ENCODE measurements at places on chromosomes 2 and 18.

DNA sequence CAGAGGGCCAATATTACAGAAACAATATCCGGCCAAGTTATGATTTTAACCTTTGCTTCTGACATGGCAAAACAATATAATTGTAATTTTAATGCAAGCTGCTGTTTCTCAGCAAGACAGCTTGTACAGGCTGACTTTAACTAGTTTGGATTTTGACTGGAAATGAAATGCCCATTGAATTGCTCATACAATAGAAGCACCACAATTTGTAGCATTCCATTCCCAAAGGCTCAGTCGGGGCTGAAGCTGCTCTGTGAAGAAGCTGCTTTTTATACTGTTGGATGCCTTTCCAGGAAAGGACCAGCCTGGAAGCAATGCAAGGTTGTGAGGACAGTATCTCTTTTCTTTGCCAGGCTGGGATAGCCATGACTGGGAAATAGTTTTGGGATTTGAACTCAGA is 677.0 kb upstream of the FANCL start:
- ATAC-seq, result no peak

GRCh38 chr2:23772684-23773083 is 154.2 kb downstream of the ATAD2B start:
- no peak for ATAC-seq

DNA sequence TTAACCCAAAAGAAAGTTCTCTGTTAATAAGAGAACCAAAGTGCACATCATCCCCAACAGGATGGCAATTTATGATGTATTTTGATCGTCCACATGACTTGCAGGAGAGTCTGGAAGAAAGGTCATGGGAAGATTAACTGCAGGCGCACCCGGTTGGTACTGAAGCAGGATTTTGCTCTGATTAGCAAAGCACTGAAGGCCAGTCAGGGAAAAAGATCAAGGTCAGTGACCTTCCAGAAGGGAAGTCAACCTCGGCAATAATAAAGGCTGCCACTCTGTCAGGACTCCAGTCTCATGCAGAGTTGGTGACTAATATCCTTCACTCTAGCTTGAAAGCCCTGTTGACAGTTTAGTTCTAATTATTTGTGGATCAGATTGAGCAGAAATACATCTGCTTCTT is 432.7 kb upstream of the RAB12 start:
- ATAC-seq, result no peak

DNA sequence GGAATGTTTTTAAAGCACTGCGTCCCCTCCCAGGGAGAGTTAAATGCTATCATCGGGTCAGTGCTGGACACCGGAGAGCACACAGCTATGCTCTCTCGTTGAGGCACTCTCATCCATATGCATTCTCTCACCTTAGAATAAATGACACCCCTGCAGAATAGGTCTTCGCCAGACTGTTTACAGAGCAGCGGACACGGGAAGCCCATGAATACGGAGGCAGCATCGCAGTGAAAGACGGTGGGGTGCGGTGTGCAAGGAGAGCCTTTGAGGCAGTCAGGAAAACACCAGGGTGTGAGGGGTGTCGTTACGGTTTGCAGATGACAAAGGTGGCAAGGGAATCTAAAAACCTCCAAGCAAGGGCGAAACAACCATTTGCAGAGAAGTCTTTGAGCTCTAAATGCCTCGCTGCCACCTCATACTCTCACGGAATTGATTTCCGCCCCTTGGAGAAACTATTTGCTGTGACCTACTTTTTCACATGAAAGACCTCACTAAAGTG is 169.2 kb upstream of the FHL2 start:
- ATAC-seq, result no peak

DNA sequence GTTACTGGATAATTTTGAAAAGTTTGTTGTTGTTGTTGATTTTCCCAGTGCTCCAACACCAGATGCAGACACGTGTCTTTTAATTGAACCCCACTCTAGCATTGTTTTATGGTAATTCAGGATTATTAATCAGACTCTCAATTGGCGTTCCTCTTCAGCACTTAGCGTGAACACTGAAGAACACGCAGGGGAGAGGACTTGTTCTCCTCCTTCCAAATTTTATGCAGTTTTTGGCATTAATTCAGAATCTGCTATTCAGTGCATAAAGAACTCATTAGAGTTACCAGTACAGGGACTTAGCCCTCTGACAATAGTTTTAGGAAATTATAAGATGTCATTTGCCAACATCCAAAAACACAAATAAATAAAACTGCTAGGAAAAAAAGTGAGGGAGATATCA is 75.5 kb downstream of the SNTG2 start:
- ATAC-seq, result no peak

GRCh38 chr2:124347209-124347608 is 322.1 kb downstream of the CNTNAP5 start:
- ATAC-seq, result no peak

- no peak for ATAC-seq
These were observed 18.0 kb upstream of the DAPL1 start for GRCh38 chr2:158777077-158777476.

DNA sequence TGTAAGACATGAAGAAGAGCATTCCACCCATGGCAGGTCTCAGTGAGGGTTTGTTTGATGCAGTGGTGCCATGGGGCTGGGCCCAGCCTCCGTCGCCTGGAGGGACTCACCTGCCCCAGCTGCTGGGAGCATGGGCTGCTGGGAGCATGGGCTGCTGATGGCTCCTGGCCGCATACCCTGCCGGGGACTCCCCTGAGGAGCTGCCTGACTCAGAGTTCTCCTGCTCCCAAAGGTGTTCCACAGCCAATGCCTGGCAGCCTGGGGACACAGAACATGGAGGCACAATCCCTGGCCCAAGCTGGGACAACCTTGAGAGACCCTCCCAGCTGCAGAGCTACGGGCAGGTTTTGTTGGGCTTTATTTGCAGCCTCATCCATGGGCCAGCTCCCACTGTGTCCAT is 108.4 kb downstream of the COPS8 start:
- ATAC-seq, result no peak

GRCh38 chr2:119708241-119708640 is 29.2 kb downstream of the TMEM177 start:
- no peak for ATAC-seq

DNA sequence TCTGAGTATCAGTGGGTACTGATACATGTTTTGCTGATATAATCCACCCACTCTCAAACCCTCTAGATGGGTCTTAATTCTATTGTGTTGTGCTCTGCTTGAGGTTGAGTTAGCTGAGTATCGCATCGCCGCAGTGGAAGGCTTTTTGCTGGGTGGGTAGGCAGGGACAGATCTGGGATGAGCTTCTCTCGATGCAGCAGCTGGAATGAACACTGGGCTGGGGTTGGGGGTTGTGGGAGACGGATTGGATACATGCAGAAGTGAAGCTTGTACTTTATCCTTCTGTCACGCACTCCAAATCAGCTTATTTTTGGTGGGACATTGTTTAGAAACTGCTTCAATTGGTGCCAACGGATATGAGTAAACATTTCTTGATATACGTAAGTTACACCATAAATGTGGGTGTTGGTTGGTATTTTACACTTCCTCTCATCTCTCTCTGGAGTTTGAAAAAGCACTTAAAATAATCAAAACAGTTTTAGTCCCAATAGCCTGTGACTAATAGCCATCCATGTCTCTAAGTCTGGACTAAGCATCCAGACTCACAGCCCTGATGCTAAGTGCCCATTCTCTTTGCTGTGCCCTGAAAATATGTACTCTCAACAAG is 107.1 kb downstream of the POLE4 start:
- ATAC-seq, result no peak

DNA sequence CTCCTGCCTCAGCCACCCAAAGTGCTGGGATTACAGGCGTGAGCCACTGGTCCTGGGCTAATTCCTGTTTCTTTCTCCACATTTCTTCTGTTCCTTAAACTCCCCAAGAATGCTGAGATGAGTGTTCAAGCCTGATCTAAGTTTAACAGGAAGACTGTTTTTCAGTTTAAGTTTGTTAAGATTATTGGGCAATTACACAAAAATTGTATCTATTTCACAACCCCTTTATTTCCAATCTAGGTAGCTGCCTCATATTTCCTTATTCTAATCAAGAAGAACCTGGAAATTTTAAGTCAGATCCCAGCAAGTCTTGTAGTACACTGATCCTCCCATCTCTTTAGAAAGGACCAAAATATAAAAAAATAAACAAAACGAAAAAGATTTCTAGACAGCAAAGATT is 11.7 kb downstream of the SFT2D3 start:
- ATAC-seq, result no peak

GRCh38 chr2:152176113-152176714 is 651 bp upstream of the STAM2 start:
- peak; percentile 28 for ATAC-seq

GRCh38 chr18:26418225-26418624 is 130.1 kb downstream of the KCTD1 start:
- no peak for ATAC-seq

- ATAC-seq, result no peak
These were observed 65.7 kb upstream of the TMEM247 start for GRCh38 chr2:46413631-46414030.

DNA sequence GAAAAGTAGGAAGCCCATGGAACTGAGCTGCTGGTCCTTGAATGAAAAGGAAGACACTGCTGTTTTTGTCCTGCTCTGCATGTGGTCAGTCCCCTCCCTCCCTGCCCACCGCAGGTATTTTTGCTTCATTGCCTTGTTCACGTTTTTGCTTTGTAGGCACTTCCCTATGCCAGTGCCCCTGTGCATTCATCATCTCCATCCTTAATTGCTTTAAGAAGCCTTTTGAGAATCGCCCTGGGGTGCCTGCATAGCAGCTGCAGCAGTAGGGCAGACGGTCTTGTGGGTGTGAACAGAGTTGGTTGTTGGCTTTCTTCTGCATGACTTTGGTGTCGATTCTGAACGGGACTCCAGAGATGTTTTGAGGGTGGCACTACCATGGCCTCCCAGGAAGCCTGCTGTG is 97.0 kb downstream of the CABLES1 start:
- ATAC-seq, result no peak

GRCh38 chr2:44838116-44838790 is 103.2 kb upstream of the SIX3 start:
- no peak for ATAC-seq

DNA sequence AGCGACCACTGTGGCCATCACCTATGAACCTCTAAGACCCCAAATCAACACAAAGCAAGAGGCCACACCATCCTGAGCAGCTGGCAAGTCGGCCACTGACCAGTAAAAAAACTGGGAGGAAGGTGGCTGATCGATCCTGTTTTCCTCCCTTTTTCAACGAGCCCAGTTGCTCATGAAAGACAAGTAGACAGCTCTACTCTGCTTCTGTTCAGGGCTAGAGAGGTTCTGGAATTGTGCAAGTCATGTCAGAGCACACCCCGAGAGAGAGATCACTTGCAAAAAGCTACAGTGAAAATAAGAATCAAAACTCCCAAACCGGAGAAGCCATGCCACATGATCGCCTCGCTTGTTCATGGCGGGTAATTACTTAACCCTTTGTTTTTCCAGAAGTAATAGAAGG is 34.6 kb downstream of the ZNF516 start:
- no peak for ATAC-seq

DNA sequence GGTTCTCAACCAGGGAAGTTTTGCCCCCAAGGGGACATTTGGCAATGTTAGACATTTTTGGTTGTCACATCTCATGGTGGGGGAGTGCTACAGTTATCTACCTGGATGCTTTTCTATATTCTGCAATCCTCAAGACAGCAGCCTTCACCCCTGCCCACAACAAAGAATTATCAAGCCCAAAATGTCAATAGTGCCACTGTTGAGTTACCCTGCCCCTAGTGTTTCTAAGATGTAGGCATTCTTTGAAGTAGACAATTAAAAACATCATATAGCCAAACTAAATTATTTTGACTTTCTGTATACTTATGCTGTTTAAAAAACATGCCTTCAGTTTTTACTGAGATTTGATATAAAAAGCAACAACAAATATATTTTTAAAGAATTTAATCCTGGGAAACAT is 48.0 kb downstream of the ABI2 start:
- ATAC-seq, result no peak

DNA sequence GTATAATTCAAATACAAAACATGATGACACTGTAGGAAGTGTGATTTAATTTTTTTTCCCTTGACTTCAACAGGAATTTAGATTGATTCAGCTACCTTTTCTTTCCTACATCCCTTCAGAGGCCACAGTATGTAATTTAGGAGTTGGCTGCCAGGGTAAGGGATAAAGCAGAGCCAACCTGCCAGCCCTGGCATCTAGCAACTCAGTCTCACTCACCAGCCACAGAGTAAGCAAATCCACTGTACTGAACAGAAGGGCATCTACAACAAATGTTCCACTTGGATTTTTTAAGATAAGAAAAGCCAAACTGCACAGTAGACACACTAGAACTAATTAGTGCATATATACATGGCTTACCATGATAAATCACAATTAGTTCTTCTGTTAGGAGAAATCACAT is 54.3 kb upstream of the PEX13 start:
- no peak for ATAC-seq

DNA sequence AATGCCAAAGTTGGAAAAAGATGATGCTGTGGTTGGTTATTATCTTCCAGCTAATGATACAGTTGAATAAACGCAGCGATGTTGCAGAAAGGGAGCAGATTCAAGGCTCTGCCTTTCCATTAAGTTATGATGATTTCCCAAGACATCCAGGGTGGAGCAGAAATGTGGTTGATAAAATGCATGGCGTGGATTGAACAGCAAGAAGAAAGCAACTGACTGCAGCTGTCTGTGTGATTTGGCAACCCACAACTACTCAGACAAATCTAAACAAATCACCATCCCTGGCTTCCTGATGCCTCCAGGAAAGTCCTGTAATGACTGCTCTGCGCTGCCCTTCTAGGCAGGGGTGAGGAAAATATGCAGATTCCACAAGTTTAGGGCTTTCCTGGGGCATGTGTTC is 166.3 kb downstream of the NRP2 start:
- ATAC-seq, result no peak

DNA sequence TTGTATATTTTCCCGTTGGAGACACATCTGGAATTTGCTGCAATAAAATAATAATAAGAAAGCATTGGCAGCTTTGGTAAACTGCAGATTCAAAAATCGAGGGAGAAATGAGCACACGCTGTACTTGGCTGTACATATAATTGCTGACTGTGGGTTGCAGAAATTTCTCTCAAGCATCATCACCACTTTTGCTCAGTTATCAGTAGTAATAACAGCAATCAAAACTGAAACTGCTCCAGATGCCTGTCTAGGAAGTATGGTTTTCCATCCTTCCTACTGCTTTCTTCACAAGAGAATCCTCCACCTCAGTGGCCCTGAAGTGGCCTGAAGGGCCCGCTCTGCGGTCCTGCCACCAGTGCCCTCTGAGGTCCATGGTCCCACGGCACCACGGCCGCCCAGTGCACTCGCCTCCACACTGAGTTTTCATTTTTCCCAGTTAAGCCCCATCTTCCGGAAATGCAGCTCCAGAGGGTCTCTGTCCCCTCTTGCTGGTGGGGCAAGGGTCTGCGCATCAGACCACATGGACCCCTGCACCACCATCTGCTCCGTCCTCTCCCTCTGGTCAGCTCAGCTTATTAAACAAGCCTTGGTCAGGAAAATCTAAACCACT is 3.9 kb downstream of the DUSP28 start:
- ATAC-seq, result no peak

DNA sequence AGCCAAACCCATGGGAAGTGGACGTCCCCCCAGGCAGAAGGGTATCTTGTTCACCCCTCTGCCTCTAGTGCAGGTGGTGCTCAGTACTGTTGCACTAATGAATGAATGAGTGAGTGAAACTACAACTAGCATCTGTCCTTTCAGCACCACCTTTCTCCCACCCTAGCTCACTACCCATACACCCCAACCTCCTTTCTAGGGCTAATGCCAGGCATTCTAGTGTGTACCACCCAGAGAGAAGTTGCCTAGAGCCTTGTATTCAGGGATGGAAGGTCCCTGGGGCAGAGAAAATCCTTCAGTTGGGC is 22.5 kb downstream of the CCT7 start:
- ATAC-seq, result no peak
